ENCODE measurements at places on chromosomes 4 and X.
A peak's percentile ranks its signal among the peaks of the same experiment; 100 is the strongest.

GRCh38 chr4:166400270-166400894 lies 527.3 kb downstream of the TLL1 start:
- no peak for DNase-seq
- no peak overlapping the region for H3K4me3 ChIP-seq
- no peak overlapping the region for H3K27ac ChIP-seq

GRCh38 chrX:121085612-121086010 lies 38.2 kb downstream of the GLUD2 start:
- no peak overlapping the region for H3K27ac ChIP-seq
- no peaks in the 10 kb centered on the region for H3K27me3 ChIP-seq
- H3K36me3 ChIP-seq = no peaks in the 10 kb centered on the region
- no peak overlapping the region for H3K4me3 ChIP-seq

DNA sequence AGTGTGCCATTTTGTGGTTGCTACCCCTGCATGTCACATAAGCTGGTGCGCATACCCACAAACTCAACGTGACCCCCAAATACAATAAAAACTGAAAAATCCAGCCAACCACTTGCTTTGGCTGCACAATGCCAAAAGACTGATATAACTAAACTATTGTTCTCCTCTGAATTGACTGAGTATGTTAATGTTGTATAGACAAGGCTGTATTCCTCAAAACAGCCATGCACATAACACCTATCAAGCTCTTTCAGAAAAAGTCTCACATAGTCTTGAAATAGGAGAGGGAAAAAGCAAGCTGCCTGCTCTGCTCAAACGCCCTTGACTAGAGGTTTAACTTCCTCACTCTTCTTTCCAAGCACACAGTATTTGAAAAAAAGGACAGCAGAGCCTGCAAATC lies 126.4 kb upstream of the NOCT start:
- no peaks in the 10 kb centered on the region for H3K4me1 ChIP-seq
- no peak overlapping the region for H3K4me3 ChIP-seq
- DNase-seq = no peak
- H3K27ac ChIP-seq = no peak overlapping the region

- no peak for DNase-seq
- H3K4me3 ChIP-seq = no peak overlapping the region
- H3K27ac ChIP-seq = no peak overlapping the region
- H3K4me1 ChIP-seq = no peaks in the 10 kb centered on the region
These were observed 1214.8 kb downstream of the STIM2 start for GRCh38 chr4:28075401-28075956.

GRCh38 chr4:68349279-68349648 lies 626 bp downstream of the YTHDC1 start:
- DNase-seq = no peak
- peak overlapping the region; percentile 99 for H3K27ac ChIP-seq
- no peaks in the 10 kb centered on the region for H3K27me3 ChIP-seq
- peaks cover 44% of the 10 kb centered on the region for H3K4me1 ChIP-seq
- peak overlapping the region; percentile 83 for H3K4me3 ChIP-seq
- H3K36me3 ChIP-seq = no peaks in the 10 kb centered on the region

DNA sequence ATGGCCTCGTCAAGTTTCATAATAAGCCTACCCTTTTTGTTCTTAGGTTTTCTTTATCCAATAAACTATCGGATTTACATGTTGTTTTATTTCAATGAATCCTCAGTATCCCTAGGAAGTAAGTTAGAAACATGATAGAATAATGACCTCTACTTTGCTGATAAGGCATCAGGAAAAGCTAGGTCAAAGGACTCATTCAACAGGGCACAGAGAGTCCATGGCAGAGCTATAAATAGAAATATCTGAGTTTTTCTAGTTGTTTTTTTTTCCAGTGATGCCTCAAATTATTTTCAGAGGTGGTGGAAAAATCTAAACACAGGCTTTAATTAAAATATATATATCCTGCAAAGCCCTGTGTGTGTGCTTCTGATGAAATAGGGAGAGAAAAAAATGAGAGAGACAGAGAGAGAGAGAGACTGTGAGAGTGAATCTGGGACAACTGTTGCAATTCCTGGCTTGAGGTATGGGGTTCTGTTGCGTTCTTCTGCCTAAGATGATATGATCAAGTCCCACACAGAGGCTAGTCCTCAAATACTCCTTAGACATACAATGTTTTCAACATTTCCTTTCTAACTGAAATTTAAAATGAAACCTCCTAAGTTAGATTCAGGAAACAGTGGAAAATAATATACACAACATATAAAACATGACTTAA lies 139.9 kb downstream of the HDX start:
- H3K4me1 ChIP-seq = peaks cover 11% of the 10 kb centered on the region
- H3K27ac ChIP-seq = no peak overlapping the region
- H3K36me3 ChIP-seq = no peaks in the 10 kb centered on the region
- H3K4me3 ChIP-seq = no peak overlapping the region
- H3K27me3 ChIP-seq = no peaks in the 10 kb centered on the region

- no peaks in the 10 kb centered on the region for H3K4me1 ChIP-seq
- H3K4me3 ChIP-seq = no peak overlapping the region
- no peak for DNase-seq
- no peaks in the 10 kb centered on the region for H3K36me3 ChIP-seq
These were observed 12.0 kb upstream of the IGSF1 start for GRCh38 chrX:131301155-131301554.

DNA sequence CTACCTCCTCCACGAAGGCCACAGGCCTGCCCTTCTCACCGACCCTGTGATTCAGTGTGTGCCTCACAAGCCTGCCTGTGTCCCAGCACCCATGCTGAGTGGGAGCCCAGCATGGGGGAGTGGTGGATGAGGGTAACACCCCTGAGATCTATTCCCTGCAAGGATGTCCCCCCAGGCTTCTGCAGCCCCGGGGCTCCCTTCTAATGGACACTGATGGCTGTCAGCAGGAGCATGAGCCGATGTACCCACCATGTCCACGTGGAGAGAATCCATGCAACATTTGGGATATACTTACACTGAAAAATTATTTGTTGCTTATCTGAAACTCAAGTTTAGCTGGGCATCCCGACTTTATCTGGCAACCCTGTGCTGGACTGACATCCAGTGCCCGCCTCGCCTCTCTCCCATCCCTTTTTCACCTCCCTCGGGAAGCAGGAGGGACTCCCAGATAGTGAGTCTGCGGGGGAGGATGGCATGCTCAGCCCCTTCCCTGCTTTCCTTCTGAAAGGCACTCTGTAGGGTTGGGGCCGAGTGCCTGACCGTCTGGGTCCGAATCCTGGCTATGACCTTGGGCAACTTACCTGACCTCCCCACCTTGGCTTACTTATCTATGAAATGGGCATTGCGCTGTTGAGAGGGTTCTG lies 46.9 kb upstream of the SORCS2 start:
- H3K4me1 ChIP-seq = no peaks in the 10 kb centered on the region
- no peaks in the 10 kb centered on the region for H3K27me3 ChIP-seq
- H3K27ac ChIP-seq = no peak overlapping the region
- no peak for DNase-seq
- H3K36me3 ChIP-seq = no peaks in the 10 kb centered on the region
- no peak overlapping the region for H3K4me3 ChIP-seq

GRCh38 chr4:38869511-38869910 lies 1.9 kb downstream of the FAM114A1 start:
- DNase-seq = no peak
- peak overlapping the region; percentile 97 for H3K4me3 ChIP-seq
- peak overlapping the region; percentile 96 for H3K27ac ChIP-seq
- H3K36me3 ChIP-seq = no peaks in the 10 kb centered on the region

GRCh38 chr4:76205476-76205875 lies 8.1 kb downstream of the SCARB2 start:
- H3K36me3 ChIP-seq = no peaks in the 10 kb centered on the region
- H3K27me3 ChIP-seq = no peaks in the 10 kb centered on the region
- no peak for DNase-seq
- no peak overlapping the region for H3K4me3 ChIP-seq

- no peaks in the 10 kb centered on the region for H3K4me1 ChIP-seq
- no peaks in the 10 kb centered on the region for H3K27me3 ChIP-seq
- no peak overlapping the region for H3K4me3 ChIP-seq
- H3K36me3 ChIP-seq = no peaks in the 10 kb centered on the region
These were observed 119.0 kb upstream of the BMP3 start for GRCh38 chr4:80911458-80911857.

GRCh38 chr4:13484122-13484748 lies at the start of gene RAB28:
RAB28 (minus strand) TSS chr4:13484340.
- H3K27ac ChIP-seq = peak within 1 kb of the TSS; percentile 97
- H3K36me3 ChIP-seq = no peaks in the 10 kb centered on the region
- no peaks in the 10 kb centered on the region for H3K27me3 ChIP-seq
- DNase-seq = peak; percentile 96

GRCh38 chr4:156193106-156193505 lies 239.4 kb upstream of the CTSO start:
- H3K27me3 ChIP-seq = no peaks in the 10 kb centered on the region
- no peak for DNase-seq
- no peak overlapping the region for H3K27ac ChIP-seq

DNA sequence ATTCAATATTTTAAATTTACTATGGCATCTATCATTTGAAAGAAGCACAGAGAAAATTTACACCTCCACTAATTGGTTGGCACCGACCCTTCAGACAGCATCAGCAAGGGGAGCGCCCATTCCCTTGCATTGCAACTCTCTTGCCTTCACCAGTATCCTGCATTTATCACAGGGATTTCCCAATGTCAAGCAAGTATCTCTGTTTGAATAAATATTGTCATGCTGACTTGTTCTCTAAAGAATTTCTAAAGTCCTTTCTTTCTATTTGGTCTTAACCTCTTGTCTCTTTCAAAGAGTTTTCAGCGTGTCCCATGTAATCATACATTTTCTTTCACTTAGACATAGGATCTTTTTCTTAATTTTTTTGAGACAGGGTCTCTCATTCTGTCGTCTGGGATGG lies 10.4 kb downstream of the DCTD start:
- no peaks in the 10 kb centered on the region for H3K4me1 ChIP-seq
- no peak for DNase-seq
- no peak overlapping the region for H3K4me3 ChIP-seq
- no peaks in the 10 kb centered on the region for H3K27me3 ChIP-seq
- peaks cover 42% of the 10 kb centered on the region for H3K36me3 ChIP-seq

DNA sequence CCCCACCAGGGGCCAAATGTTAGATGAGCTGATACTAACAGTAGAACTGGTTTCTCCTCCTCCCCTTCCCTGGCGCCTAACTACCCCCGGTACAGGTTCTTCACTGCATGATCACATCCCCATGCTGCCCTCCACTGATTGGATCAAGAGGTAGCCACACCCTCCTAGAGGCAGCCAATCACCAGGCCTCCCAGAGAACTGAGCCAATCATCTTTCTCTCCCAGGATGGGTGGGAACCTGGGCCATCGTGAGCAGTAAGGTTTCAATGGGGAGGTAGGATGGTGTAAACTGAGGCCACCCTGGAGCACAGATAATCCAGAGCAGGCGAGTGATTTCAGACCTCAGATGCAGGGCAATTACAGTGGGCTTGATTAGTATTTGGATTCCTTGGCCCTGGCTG lies 64.2 kb downstream of the PPP2R2C start:
- H3K27ac ChIP-seq = no peak overlapping the region
- no peaks in the 10 kb centered on the region for H3K36me3 ChIP-seq
- H3K4me1 ChIP-seq = no peaks in the 10 kb centered on the region

- no peak overlapping the region for H3K4me3 ChIP-seq
- H3K27ac ChIP-seq = no peak overlapping the region
- H3K36me3 ChIP-seq = no peaks in the 10 kb centered on the region
- no peaks in the 10 kb centered on the region for H3K27me3 ChIP-seq
These were observed 24.7 kb downstream of the NDST3 start for GRCh38 chr4:118058955-118059354.

DNA sequence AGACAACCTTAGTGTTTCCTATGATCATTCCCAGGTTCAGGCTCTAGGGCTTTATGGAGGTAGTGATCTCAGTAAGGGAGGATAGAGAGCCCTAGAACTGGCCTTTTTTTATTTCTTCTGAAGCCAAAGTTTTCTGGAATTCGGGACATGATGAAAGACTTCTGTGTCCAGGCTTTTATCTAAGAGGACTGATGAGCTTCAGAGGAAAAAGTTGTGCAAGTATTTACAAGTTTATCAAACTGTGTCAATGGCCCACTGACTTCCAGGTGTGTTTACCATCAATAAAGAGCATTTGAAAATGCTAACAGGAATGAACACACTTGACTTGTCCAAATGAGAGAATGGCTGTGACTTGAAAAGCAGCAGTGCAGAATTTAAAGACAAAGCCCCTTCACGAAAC lies 254.6 kb downstream of the DCTD start:
- H3K4me3 ChIP-seq = no peak overlapping the region
- no peak overlapping the region for H3K27ac ChIP-seq
- no peak for DNase-seq
- no peaks in the 10 kb centered on the region for H3K27me3 ChIP-seq
- no peaks in the 10 kb centered on the region for H3K36me3 ChIP-seq

GRCh38 chr4:186201535-186202230 lies 10.3 kb downstream of the CYP4V2 start:
- peaks cover 3% of the 10 kb centered on the region for H3K4me1 ChIP-seq
- H3K27me3 ChIP-seq = no peaks in the 10 kb centered on the region
- no peak overlapping the region for H3K4me3 ChIP-seq
- H3K36me3 ChIP-seq = peaks cover 6% of the 10 kb centered on the region
- H3K27ac ChIP-seq = no peak overlapping the region

- H3K27ac ChIP-seq = no peak overlapping the region
- peak overlapping the region; percentile 46 for H3K4me3 ChIP-seq
- peaks cover 40% of the 10 kb centered on the region for H3K4me1 ChIP-seq
- no peaks in the 10 kb centered on the region for H3K36me3 ChIP-seq
- no peak for DNase-seq
These were observed 646 bp upstream of the GSX2 start for GRCh38 chr4:54099287-54099747.

DNA sequence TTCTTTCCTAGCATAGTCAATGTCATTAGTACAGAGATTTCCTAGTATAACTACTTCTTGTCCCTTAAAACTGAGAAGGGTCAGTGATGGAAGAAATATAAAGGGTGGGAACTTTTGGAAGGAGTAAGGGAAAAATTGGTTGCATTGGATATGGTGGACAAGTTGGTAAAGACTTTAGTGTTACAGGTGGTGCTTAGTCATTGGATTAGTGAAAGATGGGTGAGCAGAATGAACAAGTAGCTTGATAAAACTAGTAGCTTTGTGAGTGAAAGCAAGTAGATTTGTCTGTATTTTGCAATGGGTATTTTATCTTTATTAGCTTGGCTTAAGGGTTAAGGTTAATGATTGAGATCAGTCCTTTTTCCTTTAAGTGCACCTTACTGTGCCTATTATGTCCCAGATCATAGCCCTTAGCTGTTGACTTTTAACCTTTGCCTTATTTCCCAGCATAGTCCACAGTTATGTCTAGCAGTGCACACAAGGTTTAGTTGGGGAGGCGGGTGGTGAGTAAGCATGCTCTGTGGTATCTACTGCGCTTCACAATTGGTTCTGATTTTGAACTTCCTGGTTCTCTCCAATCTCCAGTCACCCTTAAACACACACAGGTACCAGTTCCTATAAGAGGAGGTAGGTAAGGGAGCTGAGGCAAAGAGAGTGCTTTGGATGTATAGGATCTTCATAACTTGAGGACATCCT lies 9.5 kb downstream of the WDR44 start:
- no peak overlapping the region for H3K4me3 ChIP-seq
- DNase-seq = no peak
- H3K27ac ChIP-seq = no peak overlapping the region
- no peaks in the 10 kb centered on the region for H3K27me3 ChIP-seq
- no peaks in the 10 kb centered on the region for H3K4me1 ChIP-seq

GRCh38 chr4:137420901-137421396 lies 111.3 kb downstream of the PCDH18 start:
- peaks cover 8% of the 10 kb centered on the region for H3K4me1 ChIP-seq
- no peak overlapping the region for H3K27ac ChIP-seq
- no peak for DNase-seq

Data from tibial artery (tissue), 4 donors.